ENCODE measurements at places on chromosomes 2 and 18.

GRCh38 chr2:48844417-48845155, 89.1 kb upstream of the LHCGR start:
- no peak for DNase-seq

DNA sequence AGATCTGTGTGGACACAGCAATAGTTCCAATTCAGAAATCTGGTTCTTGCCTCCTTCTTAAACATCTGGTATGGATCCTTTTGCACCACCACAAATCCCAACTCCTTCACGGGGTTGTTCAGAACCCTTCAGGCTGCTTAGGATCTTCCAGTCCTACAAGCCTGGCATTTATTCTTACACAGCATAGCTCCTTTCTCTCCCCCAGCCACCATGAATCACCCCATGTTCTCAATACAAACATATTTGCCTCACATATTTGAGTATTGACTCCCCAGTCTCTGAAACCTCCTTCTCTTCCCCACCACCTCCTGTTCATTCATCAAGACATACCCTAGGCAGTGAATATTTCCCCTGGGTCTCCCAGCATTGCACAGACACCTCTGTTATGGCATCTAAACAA, 155.2 kb downstream of the ALK start:
- DNase-seq: no peak

GRCh38 chr2:15158532-15158931, 402.6 kb downstream of the NBAS start:
- DNase-seq: no peak

DNA sequence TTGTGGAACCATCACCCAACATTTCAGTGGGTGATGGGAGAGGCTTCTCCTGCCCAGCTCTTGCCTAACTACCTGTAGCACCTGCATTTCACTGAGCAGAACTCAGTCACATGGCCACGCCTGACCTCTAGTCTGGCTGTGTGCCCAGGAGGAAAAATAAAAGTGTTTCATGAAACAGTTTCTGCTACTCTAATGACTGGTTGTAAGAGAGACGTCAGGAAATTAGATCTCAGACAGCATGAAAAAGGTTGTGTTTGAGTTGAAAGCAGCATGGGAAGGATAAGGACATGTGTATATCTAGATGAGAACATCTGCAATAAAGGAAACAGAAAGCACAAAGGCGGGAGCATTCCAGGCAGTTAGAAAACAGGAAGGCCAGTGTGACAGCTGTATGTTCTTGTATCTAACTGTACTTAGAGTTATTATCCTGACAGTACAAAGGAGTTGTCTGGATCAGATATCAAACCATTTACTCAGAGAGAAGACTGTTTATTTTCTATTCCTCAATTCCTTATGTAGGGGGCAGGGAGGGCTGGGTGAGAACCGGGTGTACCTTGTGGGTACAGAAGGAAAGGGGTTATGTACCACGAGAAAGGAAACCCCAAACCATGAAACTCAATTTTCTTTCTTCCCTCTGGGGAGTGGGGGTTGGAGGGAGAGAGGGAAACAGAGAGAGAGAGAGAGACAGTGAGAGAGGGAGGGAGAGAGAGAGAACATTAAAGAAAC, 307.4 kb upstream of the VWC2L start:
- no peak for DNase-seq

DNA sequence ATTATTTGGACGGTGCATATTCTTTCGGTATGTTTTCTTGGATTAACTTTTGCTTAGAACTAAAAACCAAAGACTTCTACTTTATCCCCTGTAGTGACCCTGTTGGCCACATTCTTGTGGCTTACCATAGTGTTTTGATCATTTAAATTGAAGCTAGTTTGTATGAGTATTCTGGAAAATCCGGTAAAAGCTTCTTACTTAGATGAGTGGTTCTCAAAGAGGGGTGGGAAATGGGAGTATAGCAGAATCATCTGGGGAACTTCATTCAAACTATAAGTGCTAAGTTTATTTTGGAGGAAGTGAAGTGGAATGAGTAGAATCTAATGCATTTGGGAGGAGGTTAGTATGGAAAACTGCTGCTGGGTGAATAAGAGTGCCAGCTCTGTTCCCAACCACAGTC, 3.8 kb downstream of the PPP1CB start:
- DNase-seq: no peak

GRCh38 chr2:60843006-60843405, 38.4 kb upstream of the REL start:
- DNase-seq: no peak

DNA sequence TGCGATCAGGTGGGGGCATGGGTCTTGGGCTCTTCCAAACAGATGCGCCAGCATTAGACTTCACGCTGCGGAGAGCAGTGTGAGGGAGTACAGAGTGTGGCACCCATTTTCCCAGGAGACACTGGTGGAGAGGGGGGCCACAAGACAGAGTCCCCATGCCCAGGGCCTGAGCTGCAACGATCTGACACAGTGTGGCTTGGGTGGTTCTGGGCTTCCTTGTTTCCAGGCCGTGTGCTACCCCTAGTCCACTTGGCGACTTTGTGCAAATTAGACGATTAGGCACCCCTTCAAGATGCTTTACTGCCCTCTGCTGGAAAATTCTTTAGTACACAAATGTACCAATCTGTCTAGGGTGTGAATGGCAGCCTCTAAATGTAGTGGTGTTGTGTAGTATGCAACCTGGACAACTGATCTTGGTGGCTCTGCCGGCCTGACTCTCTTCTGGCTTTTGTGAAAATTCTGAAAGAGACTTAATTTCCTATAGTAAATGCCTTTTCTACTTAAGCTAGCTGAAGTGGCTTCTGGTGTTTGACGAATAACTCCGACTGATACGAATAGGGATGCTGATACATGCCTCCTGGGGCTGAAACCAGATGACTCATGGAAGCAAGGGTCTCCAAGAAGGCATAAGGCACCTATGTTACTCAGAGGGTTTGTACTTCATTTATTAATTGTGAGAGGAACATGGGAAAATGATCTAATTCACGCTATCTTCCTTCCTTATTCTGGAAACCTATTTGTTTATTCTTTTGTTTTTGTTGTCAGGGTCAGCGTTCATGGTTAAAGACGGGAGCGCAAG, 92.3 kb upstream of the SMAD2 start:
- DNase-seq: no peak

DNA sequence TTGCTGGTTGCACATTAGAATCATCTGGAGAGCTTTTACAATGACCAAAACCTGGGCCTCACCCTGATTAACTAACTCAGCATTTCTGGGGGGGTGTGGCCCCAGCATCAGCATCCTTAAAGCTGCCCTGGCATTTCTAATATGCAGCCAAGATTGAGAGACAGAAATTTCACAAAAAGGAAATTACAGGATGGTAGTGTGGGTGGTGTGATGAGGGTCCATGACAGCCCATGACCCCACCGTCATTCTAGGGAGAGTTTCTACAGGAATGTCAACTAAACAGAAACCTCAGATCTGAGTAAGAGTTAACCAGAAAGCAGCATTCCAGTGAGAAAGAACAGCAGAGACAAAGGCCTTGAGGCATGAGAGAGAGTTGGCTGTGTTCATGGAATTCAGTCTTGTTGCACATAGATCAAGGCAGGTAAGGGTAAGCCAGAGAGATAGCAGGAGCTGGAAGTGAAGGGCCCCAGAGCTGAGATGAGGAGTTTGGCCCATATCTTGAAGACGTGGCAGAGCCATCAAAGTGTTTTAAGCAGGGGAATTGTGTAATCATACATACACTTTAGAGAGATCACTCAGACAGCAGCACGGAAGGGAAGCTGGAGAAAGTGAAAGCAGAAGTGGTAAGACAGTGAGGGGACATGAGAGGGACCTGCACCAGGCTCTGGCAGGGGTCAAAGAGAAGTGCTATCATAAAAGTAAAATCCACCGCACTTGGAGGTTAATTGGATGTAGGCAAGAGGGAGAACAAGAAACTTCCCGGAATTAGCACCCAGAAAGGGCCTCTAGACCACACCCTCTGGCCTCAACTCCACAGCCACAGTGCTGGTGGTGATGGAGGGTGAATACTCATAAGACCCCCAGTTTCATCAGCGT, 7.8 kb upstream of the TRABD2A start:
- no peak for DNase-seq

DNA sequence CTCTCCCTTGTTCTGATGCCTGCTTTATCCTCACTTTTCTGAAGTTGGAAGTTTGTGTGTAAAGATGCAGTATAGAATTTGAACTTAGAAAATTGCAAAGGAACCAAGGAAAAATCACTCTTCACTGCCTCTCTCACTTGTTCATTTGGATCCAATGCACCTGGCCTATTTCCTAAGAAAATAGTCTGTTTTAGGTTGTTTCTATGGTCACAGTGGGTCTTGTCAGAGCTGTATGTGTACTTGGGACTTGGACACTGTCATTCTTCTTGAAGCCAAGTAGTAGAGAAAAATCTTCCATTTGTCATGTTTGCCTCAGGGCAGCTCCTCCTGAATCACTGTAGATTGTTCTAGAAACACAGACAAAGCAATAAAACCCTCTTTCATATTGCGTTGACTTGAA, 80.3 kb upstream of the SESTD1 start:
- no peak for DNase-seq

- DNase-seq: no peak
Observed at GRCh38 chr2:135903650-135904049, 27.4 kb upstream of the MCM6 start.

DNA sequence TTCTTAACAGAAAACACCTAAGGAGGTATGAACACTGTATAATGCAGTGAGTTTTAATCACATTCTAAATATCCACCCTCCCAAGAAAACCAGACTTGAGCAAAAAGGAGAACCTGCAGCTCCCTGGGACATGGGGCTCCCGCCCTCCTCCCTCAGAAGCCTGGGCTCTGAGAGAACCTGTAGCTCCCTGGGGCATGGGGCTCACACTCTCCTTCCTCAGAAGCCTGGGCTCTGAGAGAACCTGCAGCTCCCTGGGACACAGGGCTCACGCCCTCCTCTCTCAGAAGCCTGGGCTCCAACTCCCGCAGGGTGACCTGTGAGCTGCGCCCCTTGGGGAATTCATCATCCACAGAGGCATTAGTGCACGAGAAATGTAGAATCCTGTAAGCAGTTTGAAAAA, 222.9 kb downstream of the SNTG2 start:
- DNase-seq: no peak

DNA sequence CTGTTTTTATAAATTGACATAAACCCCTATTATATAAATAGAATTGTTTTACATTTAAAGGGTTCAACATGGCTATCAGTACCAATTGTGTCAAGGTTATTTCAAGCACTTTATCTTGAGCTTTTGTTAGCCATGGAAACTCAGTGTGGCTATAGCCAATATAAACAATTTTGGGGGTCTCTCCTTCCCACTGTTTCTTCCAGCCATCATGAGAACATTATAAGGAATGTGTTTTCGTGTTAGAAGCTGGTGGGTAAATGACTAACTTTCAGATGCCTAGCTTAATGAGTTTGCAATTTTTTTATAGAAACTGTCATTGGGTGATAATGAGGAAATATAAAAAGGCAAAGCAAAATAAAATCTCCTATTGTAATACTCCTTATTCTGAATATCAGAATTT, 153.5 kb upstream of the FOSL2 start:
- DNase-seq: no peak

GRCh38 chr2:171478345-171478744, 43.9 kb upstream of the CYBRD1 start:
- DNase-seq: no peak

- no peak for DNase-seq
Observed at GRCh38 chr2:38438883-38439612, 62.0 kb upstream of the ATL2 start.

DNA sequence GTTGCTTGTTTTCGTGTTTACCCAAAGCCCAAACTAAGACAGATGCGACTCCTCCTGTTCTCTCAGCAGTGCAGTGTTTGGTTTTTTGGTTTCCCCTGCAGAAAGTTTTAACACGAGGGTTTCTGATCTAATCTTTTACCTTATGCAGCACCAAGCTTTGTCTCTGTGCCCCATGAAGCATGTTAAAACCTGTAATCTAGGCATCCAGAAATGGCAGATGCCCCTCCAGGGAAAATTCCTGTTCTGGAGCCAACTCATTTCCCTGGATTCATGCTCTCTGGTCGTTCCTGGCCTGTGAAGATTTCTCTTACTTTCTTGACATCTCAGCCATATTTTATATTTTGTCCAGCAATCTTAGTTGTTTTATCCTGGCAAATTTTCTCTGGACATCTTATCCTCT, 91.5 kb downstream of the LTBP1 start:
- no peak for DNase-seq

Data from activated effector memory CD4-positive, alpha-beta T cell treated with Interleukin-2 at 50 U/mL for 16 hours (primary cell).